Stimulated activated effector memory CD8-positive, alpha-beta T cell treated with anti-CD3 and anti-CD28 coated beads, Interleukin-12 subunit alpha, Interleukin-12 subunit beta, amount 100 ng/mL, for 72 hours (primary cell): ENCODE measurements at places on chromosomes 11 and 22.

DNA sequence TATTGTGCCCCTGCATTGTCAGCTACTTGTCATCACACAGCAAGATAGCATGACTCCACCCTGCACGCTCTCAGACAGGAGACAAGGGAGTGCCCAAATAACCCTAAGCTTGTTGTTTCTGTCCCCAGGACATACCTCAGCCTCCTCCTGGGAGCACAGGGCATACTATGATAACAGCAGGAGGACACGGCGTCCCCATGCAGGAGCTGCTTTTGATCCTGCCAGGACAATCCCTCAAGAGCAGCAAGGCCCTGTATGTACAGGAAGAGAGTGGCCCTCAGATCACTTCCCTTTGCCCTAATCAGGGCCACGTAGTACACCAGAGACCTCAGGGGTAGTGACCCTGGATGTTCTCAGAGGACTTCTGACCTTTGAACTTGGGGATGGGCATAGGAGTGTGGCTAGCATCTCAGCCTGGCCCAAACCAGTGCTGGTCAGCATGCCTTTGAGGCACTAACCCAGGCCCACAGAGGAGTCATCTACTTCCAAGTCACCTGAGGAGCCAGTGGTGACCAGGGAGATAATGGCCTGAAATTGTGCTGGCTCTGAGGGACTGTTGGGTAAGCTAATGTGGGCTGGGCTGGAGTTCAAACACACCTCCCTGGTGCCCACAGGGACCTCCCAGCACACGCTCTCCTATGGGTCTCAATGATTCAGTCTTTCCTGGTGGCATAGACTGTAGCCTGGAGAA is 9.2 kb downstream of the APOA4 start:
- DNase-seq: no peak

GRCh38 chr11:131978351-131978750 is 607.9 kb downstream of the NTM start:
- no peak for DNase-seq

DNA sequence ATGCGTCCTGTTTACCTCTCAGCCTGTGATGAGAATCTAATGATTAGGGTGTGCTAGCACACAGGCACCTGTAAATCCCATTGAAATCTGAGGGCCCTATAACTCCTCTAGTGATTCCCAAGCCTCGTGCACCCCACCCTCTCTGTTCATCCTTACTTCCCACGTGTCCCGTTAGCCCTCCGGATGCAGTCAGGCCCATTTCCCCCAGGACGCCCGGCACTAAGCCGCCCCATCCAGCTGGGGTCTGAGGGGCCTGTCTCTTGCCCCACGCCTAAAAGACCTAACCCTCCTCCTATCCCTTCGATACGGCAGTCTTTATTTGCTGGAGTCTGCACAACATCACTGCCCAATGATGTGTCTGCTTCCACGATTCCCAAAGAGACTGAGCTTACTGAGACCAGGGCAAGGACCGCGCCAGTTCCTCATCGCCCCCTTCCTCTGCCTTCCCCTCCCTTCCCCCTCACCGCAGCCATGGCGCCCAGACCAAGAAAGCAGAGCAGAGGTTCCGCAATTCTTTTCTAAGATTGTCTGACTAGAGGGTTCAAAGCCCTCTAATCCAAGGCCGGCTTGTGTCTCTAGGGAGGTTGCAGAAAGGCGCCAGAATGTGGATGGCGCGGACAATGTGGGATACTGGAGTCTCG is 1.1 kb upstream of the FADS2 start:
- DNase-seq: no peak

GRCh38 chr22:27719535-27720227 is 81.9 kb downstream of the MN1 start:
- no peak for DNase-seq

DNA sequence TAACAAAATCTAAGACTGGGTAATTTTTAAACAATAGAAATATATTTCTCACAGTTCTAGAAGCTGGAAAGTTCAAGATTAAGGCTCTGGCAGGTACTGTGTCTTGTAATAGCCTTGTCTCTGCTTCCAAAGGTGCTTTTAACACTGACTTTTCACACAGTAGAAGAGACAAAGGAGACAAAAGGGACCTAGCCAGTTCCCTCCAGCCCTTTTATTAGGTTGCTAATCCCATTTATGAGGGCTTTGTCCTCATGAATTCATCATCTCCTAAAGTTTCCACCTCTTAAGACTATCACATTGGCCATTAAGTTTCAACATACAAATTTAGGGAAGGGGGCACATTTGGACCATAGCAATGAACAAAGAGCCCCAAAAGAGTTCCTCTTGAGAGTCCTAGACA is 40.7 kb downstream of the FAM181B start:
- DNase-seq: no peak

DNA sequence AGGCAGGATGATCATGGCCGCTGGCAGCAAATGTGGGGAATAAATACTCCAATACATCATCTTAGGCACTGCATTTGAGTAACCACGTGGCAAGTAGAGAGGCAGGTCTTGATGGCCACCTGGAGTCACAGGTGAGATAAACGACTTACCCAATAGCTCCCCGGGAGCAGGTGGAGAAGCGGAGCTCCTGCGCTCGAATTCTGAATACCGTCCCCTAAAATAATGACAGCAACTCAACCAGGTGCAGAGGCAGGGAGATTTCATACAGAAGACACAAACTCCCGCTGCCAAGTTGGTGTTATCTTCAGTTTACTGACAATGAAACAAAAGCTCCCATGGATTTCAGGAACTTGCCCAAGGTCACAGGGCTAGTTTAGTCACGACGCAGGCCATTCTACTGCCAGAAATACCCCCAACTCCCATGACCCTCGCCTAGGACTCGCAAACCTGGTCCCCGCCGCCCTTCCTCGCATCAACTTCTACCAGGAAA is 437 bp downstream of the SLC43A3 start:
- DNase-seq: no peak

DNA sequence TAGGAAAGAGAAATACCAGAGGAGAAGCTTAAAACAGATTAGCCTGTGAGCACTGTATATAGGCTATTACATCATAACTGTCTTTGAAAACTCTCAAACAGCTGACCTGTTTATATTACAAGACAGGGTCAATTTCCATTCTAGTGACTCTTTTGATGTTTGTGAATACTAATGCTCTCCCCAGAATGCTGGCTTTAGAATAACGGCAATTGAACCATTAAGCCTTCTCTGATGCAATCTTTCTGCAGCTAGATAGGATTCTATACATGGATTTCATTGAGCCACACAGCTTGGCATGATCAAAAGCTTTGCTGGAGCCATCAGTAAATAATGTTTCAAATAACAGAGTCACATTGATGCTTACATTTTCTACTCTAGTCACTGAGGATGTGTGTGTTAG is 122.7 kb upstream of the FAT3 start:
- DNase-seq: no peak

DNA sequence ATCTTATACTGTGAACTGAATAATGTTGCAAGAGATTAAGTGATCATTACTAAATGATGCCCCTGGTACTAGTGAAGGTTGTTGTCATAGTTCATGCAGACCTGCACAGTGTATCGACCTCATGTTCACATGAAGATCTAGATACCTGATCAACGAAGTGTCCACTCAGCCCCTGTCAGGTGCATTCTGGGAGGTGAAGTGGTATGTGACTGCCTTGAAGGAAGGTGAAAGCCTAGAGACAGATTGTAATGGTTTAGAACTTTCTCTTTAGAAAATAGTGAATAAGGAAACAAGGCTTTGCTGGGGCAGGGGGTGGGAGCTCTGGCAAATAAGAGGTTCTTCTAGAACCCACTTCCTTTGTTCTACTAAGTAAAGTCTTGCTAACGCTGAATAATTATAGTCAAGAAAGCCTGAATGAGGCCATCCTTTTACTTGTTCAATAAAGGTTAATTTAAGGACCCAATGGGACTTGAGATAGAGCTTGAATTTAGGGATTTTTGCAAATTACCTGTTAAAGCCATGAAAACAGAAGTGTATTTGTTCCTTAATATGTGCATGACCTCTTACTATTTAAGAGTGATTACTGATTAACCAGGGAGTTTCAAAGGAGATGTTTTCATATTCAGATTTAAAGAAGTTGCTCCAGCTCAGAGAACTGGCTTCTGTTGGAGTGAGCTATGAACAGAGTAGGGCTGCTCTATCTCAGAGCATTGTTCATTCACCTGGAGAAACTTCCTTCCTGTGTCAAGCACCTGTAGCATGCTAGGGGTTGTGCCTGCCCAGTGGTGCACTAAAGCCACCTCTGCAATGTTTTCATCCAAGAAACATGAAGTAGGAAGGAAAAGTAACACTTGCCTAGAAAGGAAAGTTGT is 45.3 kb downstream of the C22orf31 start:
- no peak for DNase-seq

GRCh38 chr11:7436146-7436545 is 49.2 kb upstream of the OLFML1 start:
- no peak for DNase-seq

DNA sequence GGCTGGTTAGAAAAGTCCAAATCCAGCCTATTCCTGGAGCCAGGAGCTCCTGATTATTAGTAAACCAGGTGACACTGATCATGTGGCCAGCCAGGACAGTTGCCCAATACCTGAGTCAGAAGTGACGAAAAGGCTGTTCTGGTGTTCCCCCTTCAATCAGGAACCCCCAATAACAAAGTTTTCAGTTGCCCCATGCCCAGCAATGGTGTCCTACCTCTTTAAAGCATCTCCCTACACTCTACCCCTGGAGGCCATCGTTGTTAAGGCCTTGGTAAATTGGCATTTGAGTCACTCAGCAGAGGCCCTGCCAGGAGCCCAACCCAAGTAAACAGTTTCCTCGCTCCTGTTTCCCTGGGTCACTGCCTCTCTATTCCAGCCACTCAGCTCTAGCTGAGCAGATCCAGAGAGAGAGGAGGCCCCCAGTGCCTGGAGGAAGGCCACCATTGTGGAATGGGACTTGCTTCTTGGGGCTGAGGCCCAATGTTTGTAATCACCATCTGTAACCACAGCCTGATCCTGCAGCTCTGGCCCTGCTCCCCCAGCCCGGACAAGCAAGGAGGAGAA is 25.0 kb downstream of the ARHGAP1 start:
- DNase-seq: no peak

DNA sequence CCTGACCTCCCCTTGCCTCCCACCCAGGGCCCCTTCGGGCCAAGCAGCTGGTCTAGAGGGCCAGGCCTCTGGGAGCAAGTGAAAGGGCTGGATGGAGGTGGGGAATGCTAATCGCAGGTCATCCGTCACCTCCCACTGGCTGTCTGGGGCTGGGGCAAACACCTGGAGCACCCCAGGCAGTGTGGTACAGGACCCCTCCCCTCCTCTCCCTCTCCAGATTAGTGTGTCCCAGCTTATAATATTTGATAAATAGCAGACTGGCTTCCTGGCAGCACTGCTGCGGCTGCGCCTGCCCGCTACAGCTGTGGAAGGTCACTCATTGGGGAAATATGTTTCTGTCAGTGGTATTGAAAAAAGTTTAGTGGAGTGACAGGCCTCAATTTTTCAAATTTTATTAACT is 90.7 kb upstream of the PHOX2A start:
- no peak for DNase-seq

GRCh38 chr11:73040046-73040445 is 102.1 kb downstream of the FCHSD2 start:
- DNase-seq: no peak

- DNase-seq: no peak
These were observed 78.6 kb upstream of the APOA1 start for GRCh38 chr11:116916052-116916451.

GRCh38 chr22:24324137-24324536 is 53.5 kb downstream of the SPECC1L start:
- no peak for DNase-seq

DNA sequence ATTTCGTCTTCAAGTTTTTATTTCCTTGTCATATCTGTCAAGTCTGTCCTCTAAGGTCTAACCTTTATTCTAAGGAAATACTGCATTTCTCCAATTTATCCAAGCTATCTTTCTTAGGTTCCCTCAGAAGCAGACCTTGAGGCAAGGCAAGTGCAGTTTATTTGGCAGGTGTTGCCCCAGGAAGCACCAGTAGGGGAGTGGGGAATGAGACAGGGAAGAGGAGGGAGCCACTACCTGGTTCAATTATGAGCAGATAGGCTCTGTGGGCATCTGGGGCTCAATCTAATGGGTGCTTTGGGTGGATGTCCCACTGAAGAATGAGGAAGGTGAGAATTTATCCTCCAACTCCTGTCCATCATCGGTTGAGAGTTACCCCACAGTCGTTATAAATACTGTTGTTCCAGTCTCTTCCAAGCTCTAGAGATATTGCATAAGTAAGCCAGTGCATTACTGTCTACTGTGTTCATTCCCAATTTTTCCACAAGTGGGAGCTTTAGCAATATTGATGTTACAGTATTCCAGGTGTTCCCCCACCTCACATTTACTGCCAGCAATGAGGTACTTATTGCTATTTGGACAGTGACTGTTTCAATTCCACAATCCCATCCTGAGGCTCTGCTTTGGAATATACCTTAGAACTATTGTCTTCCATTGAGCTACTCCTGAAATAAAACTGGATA is 154.9 kb upstream of the CEP126 start:
- no peak for DNase-seq

GRCh38 chr22:49239264-49240015 is 588.2 kb downstream of the BRD1 start:
- no peak for DNase-seq

- DNase-seq: no peak
These were observed 4.0 kb upstream of the FCHSD2 start for GRCh38 chr11:73145986-73146575.

DNA sequence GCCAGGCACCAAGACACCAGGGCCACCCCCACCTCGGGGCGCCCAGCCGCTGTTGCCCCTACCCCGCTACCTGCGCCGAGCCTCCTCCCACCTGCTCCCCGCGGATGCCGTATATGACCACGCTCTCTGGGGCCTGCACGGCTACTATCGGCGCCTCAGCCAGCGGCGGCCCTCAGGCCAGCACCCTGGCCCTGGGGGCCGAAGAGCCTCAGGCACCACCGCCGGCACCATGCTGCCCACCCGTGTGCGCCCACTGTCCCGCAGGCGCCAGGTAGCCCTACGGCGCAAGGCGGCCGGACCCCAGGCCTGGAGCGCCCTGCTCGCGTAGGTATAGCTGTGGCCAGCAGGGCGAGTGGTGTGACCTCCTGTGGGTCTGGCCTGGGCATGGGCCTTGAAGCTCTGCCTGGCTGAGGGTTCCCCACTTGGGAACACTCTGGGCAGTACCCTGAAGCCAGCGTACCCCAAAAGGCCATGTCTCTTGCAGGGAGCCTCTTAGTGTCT is 14.8 kb upstream of the MDK start:
- DNase-seq: no peak

GRCh38 chr11:16917941-16918340 is 96.3 kb downstream of the PLEKHA7 start:
- no peak for DNase-seq

- DNase-seq: no peak
These were observed 4.4 kb downstream of the MTMR3 start for GRCh38 chr22:29887358-29887757.

- no peak for DNase-seq
These were observed 40.2 kb downstream of the RRM1 start for GRCh38 chr11:4134806-4135205.
